T-helper 22 cell (primary cell): ENCODE measurements at places on chromosomes 7 and 10.

GRCh38 chr7:37671876-37672275 is 11.7 kb upstream of the GPR141 start:
- DNase-seq = no peak

DNA sequence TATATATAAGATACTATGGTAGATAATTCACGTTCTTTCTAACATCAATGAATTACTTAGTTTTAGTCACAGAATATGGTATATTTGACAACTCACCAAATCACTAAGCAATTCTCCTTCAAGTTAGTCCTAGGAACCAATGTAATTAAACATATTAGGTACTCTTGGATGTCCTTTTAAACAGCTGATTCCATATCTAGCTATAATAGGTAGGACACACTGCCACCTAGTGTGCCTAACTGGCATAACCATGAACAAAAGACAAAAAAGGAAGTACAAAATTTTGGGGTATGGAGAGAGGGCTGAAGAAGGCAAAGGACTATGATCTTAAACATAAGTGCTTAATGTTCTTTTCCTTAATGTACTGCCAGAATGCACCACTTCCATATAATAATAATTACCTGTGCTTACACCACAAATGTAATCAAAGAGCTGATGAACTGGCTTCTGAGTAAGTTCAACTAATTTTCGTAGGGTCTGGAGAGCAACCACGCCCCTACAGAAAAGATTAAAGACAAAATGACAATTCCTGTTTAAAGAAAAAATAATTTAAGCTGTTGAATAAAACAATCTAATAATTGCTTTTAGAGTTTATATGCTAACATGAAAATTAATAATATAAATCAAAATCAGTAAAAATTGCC is 28.7 kb downstream of the PNPLA8 start:
- DNase-seq = no peak

GRCh38 chr10:104045151-104046089 is 40.3 kb downstream of the COL17A1 start:
- no peak for DNase-seq

DNA sequence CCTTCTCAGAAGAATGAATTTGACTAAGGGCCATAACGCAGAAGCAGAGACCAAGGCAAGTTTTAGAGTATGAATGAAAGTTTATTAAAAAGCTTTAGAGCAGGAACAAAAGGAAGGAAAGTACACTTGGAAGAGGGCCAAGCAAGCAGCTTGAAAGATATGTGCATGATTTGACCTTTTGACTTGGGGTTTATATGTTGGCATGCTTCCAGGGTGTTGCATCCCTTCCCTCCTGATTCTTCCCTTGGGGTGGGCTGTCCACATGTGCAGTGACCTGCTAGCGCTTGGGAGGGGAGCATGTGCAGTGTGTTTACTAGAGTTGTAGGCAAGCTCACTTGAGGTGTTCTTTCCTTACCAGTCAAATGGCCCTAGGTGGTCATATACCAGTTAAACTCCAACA is 37.9 kb upstream of the LRRN3 start:
- no peak for DNase-seq

DNA sequence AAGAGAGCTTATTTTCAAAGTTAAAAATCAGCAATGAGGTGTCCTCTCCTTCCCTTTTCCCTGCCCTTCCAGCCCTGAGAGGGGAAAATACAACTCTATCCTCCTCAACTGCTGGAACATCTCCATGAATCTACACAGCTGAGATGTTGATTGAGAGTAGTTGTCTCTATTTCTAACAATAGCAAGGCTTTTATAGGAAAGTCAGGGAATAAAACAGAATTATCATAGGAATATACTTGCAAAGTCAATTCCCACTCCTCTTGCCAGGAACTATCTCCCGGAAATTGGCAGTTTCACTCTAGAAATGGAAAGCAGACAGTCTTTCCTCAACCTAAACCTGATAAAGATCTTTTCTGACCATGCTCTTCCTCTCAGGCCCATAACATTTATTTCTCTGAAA is 8.8 kb downstream of the HGF start:
- no peak for DNase-seq

GRCh38 chr7:69781412-69781846 is 183.2 kb downstream of the AUTS2 start:
- DNase-seq = no peak

- DNase-seq = no peak
Measured at GRCh38 chr10:85619832-85620231, 746.8 kb downstream of the GRID1 start.
